AG10803 (cell line): ENCODE measurements at places on chromosomes 7 and 10.

- DNase-seq: no peak
Observed at GRCh38 chr7:158758586-158759244, 54.1 kb upstream of the NCAPG2 start.

DNA sequence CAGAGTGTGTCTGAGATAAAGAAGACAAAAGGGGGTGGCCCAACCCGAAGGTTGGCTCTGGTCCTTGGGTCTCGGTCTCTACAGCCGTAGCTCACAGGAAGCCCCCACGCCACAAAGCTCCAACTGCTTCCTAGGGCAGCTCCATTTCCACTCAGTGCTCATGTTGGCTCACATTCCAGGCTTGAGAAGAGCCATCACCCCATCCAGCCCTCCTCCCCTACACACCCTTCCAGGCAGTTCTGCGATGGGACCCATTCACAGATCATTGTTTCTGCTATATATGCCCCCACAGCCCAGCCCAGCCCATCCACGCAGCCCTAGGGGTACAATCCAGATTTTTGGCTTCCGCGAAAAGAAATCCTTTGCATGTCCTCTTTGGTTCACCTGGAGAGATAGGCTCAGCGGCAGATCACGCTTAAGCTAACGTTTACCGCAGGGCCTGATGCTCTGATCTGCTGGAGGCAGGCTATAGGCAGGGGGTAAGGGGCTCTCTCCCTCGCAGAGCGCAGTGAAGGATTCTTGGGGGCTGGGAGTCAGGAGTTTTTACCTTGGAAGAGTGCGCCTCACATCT lies 6.2 kb upstream of the HOXA11 start:
- no peak for DNase-seq

DNA sequence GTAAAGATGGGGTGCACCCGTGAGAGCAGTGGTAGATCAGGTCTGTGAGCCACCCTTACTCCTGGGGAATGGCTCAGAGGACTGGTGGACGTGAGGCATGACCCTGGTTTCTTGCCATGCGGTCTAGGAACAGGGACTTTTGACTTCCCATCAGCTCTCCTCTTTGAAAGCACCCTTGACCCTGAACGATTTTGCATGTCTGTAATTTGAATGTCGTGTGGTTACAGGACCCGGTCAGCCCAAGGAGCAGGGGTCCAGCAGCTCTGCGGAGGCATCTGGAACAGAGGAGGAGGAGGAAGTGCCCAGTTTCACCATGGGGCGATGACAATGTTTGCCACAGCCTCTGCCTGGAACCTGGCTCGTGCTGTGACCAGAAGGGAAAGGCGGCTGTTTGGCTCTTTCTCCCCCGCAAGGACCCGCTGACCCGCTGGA lies 8.6 kb upstream of the ORAI2 start:
- DNase-seq: no peak

DNA sequence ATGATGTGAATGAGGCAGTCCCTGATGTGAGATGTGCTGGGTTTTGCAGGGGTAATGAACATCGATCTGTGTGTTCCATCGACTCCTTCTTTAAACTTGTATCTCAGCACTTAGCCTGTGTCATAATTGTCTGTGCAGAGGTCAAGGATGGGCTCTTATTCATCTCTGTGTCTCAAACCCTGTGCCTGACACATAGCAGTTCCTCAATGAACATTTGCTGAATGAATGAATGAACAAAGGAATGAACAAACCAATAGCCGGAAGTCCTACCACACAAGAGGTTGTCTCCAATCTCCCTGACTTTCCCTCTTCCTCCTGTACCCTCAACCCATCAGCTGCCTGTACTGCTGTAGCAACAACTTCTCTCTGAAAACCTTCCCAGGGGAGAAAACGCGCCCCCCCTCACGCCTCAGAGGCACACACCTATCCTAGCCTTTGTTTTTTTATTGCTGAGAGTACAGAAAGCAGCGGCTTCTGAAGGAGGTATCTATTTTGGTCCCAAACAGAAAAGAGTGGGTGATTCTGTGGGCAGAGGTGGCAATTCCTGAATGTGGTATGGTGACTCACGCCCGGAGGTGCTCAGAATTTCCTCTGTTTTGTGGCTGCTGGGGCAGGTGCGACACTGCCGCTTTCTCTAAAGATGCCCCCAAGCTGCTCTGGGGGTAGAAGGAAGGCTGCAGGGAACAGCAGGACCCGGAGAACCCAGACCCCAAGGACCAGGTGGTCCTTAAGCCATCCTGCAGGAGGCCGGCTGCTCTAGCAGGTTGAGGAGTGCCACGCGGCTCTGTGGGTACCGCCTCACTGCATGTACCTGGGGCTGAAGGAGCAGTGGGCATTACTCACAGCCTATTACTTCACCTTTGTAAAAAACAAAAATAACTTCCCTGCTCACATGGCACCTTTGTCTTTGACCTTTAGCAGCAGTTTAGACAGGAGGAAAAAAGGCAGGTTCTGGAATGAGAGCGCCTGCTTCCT lies 9.6 kb downstream of the IL2RA start:
- DNase-seq: no peak

- peak; percentile 65 for DNase-seq
Observed at GRCh38 chr7:42143711-42144600, 93.1 kb downstream of the GLI3 start.

DNA sequence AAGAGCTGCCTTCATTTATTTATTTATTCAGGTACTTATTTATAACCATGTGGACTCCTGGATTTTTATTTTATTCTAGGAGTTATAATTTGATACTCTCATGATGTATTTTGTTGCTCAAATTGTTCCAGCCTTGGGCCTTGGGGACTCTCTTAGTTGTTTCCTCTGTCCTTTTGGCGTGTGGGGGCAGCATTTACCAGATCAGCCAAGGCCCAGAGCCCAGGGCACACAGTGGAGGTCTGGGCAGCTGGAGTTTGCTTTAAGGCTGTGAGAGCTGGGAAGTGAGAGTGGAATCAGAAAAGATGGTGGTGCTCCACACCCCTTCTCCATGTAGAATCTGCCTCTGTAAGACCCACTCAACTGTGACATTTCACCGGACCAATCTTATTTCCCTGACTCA lies 398.9 kb downstream of the RPS24 start:
- peak; percentile 20 for DNase-seq

- DNase-seq: no peak
Observed at GRCh38 chr10:77151408-77151807, 486.2 kb downstream of the KCNMA1 start.

GRCh38 chr10:73480158-73480557 lies 15.7 kb downstream of the PPP3CB start:
- DNase-seq: peak; percentile 49

- DNase-seq: no peak
Observed at GRCh38 chr10:72540193-72540807, 85.6 kb downstream of the MICU1 start.

GRCh38 chr10:50395851-50396250 lies 144.5 kb upstream of the ASAH2 start:
- DNase-seq: no peak

- no peak for DNase-seq
Observed at GRCh38 chr10:121788717-121789116, 139.1 kb downstream of the ATE1 start.

DNA sequence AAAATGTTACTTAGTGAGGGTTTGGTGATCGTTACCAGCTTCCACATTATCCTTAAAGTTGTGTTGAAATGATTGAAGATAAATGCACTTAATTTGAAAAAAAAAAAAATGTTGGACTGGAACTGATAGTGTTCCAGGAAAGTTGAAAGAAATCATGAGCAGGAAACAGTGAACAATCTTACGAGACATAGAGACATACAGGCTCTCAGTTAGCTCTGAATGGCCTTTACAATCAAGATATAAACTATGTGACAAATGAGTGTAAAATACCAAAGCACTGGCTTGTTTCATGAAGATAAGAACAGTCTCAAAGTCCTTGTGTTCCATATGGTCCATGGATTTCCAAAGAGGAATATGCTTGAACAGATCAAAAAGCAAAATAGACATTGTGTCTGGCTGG lies 430.1 kb upstream of the ETV1 start:
- no peak for DNase-seq

- no peak for DNase-seq
Observed at GRCh38 chr10:80523773-80524172, 13.9 kb upstream of the SH2D4B start.

DNA sequence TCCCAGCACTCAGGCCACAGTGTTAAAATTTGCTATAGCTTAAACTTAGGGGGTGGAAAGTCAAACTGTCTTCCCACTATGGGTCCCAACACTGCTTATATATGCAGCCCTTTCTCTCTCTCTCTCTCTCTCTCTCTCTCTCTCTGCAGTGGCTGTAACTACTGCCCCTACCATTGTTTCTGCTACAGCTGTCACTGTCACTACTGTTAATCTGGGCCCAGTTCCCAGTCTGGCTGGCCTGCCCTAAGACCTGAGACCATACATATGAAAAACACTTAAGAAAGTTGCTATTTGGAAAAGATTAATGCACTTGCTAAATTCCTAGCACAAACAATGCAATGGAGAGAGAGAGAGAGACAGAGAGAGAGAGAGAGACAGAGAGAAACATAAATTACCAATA lies 78.6 kb downstream of the THSD7A start:
- no peak for DNase-seq

- no peak for DNase-seq
Observed at GRCh38 chr10:128537834-128538330, 411.7 kb upstream of the MKI67 start.

DNA sequence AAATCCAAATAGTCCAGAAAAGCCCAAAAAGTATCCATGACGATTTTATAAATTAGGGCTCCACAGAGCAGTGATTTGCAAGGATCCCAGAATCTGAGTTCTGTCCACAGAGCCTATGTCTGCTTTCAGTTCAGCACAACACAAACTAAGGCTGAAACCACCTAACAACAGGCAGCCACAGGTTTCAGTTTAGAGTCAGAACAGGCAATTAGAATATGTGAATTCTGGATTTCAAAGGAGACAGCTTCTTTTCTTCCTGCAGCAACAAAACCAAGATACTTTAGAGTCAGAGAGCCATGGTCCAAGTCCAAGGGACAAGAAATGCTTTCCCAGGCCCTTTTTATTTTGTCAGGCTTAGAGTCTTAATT lies 23.6 kb downstream of the IFIT3 start:
- DNase-seq: no peak

DNA sequence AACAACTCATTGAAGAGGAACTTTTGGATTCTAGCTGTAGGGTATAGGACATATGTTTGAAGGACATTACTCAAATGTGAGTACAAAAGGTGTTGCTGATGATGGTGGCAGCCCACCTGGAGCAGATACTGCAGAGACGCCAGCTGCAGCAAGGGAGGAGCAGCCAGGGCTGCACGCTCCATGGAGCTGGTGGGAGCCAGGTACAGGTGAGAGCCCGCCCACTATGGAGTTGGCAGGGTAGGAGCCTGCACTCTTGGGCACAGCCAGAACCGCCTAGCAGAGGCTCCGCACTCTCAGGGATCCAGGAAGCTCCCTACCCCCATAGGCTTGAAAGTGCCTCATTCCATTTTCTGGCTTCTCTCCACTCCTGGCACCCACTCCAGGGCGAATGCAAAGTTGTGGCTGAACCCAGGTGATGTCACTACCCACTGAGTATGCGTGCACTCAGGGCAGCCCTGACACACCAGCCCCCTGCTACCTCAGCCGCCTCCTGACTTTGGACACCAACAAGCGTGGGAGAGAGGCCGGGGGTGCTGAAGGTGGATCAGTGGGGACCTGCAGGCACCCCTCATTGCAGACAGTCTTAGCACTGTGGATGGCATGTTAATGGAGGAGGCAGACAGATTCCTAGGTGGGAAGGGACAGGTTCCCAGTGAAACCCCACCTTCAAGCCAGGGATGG lies 761.1 kb downstream of the IPMK start:
- DNase-seq: no peak

- peak; percentile 83 for DNase-seq
Observed at GRCh38 chr10:109914966-109915365, 8.3 kb downstream of the XPNPEP1 start.

DNA sequence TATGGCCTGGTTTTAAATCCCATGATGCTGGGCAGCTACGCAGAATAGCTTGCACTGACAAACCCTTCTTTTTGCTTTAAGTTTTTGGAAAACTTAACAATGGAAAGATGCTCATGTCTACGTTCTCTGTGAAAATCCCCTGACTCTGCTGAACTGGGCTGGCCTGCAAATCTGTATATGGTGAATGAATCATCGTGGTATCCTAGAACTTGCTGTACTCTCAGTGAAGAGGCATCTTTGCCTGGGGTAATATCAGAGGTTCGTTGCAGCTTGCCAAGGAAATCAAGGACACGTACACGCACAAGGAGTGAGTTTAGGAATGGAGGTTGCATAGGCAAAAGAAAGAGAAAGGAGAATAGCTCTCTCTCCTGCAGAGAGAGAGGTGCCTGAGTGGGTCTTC lies 382.0 kb upstream of the ADARB2 start:
- DNase-seq: no peak

DNA sequence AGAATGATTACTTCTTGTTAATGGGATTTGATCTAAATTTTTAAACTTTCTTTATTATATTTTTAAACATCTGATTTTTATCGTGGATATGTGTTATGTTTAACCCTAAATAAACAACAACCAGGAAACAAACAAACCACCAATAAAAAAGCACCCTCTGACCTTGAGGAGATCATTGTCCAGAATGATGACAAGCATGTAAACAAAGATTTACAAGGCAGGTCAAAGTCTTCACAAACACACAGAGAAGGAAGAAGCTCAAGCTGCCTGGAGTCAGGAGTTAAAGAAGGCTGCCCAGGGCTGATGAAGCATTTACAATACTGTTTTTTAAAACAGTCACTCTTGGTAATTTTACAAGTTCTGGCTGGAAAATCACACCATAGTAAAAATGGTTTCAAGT lies 31.0 kb upstream of the EGFR start:
- DNase-seq: no peak

DNA sequence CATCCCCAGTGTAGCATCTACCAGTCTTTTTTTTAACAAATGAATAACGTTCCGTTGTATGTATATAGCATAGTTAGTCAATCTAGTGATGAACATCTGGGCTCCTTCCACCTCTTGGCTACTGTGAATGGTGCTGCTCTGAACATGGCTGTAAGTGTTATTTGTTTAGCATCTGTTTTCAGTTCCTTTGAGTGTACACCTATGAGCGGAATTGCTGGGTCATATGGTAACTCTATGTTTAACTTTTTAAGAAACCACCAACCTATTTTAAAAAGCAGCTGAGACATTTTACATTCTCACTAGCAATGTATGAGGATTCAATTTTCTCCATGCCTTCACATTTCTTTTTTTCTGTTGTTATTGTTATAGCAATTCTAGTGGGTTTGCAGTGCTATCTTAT lies 178.2 kb downstream of the DNAJC1 start:
- DNase-seq: no peak

DNA sequence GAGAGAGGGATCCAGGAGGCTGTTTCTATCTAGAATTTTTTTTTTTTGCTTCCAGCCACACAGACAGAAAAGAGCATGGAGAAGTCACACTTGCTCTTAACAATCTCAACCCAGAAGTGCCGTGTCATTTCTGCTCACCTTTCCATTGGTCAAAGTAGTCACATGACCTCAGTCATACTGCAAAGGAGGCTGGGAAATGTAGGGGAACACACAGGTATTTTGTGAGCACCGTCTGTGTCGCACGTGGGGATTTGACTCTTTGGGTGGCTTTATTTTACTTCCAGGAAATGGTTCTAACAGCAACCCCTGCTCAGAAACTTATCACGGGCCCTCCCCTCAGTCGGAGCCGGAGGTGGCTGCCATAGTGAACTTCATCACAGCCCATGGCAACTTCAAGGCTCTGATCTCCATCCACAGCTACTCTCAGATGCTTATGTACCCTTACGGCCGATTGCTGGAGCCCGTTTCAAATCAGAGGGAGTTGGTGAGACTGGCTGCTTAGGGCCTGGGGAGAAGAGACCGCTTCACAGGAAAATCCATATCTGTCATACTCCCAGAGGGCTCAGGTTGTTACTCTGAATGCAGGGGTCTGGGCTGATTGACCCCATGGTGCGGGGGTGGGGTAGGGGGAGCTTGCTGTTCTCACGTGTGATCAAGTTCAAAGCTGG lies 13.1 kb upstream of the CPA1 start:
- DNase-seq: no peak

- no peak for DNase-seq
Observed at GRCh38 chr10:48284002-48284546, 9.6 kb upstream of the FRMPD2 start.
